Lung (tissue), 17 donors: ENCODE measurements at places on chromosomes 12 and 14. TPM values are rescaled to one million over a fixed set of nuclear protein-coding genes. Genes with fewer than 3 reads are reported as not detected.

Gene GAS2L3
- 10.7 TPM for total RNA-seq

Gene MYO1H
- total RNA-seq, result not detected

Gene PLEKHD1
- not detected for total RNA-seq

Gene NKX2-8
- total RNA-seq, result 0.91 TPM

Gene FGD4
- 35.1 TPM for total RNA-seq

DNA sequence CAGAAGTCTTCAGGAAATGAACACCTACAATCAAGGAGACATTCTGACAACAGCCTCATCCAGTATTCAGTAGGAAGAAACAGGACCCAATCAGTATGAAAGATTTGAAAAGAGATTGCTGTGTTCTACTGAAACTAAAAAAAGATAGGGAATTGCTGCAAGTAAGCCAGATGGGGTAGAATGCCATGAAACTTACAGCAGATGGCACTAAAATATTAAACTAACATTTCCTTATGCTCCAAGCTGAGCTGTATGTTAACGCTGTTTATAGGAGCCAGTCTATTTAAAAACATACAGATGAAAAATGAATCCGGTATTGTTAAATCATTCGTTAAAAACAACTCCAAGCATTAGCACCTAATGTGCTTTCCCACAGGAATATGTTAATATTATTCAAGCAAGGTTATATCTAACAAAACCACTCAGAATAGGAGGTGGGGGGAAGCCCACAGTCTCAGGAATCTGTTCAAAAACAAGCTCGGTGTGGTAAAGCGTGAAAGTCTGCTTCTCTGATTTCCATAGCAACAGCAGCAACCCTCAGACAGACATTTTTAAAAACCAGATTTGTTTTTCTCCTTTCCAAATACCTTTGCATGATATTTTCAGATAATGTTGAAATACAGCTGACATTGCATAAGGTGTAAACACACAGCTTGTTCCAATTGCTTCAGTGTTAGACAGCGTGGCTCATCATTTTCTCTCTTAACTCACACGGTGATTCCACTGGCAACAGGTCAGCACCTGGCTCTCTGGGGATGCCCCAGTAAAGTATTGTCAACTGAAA, 131.4 kb upstream of the CCDC175 start:
- DNase-seq, result peak; percentile 23

- DNase-seq, result no peak
These were observed 44.0 kb upstream of the PLBD1 start for GRCh38 chr12:14611640-14612203.

DNA sequence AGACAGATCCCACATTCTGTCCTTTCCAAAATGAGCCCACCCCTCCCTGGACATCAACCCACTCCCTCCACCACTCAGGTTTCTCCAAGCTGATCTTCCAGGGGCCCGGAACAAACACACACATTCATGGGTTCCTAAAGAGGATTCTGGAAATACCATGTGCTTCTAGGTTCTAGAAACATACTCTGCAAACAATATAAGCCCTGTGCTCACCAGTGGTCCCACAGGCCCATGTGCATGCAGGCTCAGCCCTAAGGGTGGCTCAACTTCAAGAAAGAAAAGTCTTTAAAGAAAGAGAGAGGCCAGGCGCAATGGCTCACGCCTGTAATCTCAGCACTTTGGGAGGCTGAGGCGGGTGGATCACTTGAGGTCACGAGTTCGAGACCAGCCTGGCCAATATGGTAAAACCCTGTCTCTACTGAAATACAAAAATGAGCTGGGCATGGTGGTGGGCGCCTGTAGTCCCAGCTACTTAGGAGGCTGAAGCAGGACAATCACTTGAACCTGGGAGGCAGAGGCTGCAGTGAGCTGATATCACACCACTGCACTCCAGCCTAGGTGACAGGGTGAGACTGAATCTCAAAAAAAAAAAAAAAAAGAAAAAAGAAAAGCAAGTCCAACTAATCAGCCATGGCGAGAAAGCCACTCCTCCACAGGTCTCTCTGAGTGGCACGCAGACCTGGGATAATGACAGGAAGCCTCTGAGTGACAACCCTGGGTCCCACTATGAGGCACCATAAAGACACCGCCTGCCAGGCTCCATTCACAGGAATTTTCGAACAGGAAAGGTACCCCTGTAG, 59.5 kb upstream of the PNMA1 start:
- no peak for DNase-seq

DNA sequence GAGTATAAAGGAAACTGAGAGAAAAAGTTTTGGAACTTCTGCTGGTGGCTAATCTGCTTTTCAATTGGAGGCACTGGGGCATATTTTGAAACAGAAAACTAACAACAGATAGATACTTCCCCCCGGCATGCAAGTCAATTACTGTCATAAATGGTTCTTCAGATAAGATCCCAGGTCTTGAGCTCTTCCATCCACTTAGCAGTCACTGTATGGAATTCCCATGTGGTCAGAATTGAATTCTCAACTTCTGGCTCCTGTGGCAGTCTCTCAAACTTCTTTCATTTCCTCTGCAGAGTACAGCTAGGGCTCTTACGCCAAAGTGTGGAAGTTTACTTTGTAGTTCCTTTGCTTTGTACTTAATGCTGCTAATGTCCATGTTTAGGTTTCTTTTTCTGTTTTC, 452.2 kb downstream of the IPO8 start:
- DNase-seq, result no peak

DNA sequence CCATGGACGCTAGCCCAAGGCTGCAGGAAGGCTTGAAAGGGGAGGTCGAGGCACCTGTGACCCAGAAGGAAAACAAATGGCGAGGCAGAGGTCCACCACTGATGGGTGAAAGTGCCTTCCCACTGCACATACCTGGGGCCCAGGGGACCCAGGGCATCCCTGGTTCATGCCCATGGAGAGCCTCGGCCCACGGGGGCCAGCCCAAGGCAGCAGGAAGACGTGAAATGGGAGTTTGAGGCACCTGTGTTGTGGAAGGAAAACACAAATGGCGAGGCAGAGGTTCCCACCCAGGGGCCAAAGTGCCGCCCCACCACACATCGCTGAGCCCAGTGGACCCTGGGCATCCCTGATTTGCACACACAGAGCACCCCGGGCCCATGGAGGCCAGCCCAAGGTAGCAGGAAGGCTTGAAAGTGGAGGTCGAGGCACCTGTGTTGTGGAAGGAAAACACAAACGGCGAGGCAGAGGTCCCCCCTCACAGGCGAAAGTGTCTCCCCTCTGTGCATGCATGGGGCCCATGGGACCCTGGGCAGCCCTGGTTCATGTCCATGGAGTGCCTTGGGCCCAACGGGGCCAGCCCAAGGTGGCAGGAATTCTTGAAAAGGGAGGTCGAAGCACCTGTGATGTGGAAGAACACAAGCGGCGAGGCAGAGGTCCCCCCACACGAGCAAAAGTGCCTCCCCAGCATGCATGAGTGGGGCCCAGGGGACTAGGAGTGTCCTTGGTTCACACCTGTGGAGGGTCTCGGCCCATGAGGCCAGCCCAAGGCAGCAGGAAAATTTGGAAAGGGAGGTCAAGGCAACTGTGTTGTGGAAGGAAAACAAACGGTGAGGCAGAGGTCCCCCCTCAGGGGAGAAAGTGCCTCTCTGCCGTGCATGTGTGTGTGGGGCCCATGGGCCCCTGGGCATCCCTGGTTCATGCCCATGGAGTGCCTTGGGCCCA, 383.3 kb downstream of the ALG10 start:
- DNase-seq, result no peak

DNA sequence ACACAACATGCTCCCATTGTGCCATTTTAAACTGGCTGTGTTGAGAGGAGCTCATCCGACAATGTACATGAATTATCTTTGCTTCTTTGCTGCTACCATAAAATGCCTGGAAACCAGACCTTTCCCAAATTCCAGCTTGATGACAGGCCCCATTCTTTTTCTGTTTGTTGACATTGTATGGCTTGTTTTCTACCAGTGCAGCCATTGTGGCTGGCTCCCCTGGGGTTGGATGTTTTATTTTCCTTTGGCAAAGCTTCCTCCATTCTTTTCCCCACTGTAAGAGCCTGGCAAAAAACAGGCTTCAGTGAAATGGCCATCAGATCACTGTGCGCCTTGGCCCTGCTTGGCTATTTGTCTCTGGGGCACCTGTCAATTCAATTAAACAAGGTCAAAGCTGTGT, 532.5 kb downstream of the VRK1 start:
- no peak for DNase-seq

- no peak for DNase-seq
These were observed 997 bp downstream of the CYP27B1 start for GRCh38 chr12:57765698-57766463.

DNA sequence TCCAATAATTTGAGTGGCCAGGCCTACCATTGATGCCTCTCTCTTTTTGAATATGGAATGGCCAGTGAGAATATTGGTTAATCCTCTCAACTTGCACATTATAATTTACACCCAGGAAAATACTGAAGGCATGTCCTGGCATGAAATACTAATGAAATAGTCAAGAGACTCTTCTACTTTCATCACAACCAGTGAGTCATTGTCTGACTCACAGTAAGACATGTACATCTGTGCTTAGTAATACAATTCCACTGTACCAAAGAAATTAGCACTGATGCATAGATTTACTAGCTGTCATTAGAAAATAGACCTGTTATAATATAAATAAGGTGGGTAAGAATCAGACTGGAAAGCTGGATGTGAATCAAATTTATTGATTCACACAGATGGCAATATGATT, 31.6 kb downstream of the KCNC2 start:
- no peak for DNase-seq

- DNase-seq, result no peak
These were observed 188.8 kb downstream of the EPS8 start for GRCh38 chr12:15600223-15600935.

GRCh38 chr12:7647071-7647470, 18.6 kb downstream of the APOBEC1 start:
- DNase-seq, result no peak

- DNase-seq, result no peak
These were observed 17.4 kb downstream of the CLEC4C start for GRCh38 chr12:7729746-7730145.

DNA sequence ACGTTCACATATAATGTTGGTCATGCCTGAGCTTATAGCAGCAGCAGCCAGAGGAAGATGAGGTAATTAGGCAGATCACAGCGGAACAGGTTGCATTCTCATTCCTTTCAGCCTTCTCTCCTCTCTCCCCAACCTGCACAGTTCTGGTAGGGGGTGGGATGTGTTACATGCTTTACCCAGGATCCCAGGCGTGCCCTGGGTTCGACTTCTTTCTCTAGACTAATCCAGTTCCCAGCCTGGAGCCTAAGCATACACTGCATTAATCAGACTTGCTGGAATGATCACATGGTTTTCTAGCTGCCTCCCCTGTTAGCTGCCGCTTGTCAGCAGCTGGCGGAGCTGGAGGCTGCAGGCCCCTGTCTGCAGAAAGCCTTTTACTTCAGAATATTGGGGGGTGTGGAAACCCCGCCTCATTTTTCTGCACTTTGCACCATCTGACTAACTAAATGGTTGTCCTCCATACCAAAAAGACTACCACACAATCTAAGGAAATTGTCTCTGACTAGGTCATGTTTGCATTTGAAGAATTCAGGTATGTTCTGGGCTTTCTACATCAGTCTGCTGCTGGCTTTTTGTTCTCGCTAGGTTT, 46.0 kb upstream of the EVL start:
- DNase-seq, result peak; percentile 80

GRCh38 chr14:54650331-54650958, 83.5 kb downstream of the SAMD4A start:
- DNase-seq, result peak; percentile 40

GRCh38 chr14:34628681-34629135, 1.2 kb downstream of the SNX6 start:
- peak; percentile 60 for DNase-seq

- DNase-seq, result no peak
These were observed 150.9 kb upstream of the IGF1 start for GRCh38 chr12:102631274-102631673.

- no peak for DNase-seq
These were observed 10.6 kb downstream of the TMED10 start for GRCh38 chr14:75165586-75166391.

DNA sequence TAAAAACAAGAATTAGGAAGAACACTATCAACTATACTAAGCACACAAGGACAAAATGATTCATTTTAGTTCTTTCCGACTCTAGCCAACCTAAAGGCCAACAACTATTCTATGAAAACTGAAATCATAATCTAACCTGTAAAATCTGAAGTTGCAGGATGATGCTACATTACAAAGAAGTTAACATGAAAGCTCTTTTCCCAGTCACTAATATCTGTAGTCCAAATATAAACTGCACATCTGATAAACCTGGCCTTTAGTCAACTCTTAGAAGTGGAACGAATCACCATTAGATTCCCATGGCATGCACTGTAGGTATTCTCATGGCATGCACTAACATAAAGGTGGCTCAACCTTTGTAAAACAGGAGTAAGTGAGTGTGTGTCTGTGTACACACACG, 41.7 kb downstream of the BLTP3B start:
- no peak for DNase-seq

- peak; percentile 32 for DNase-seq
These were observed 15.0 kb upstream of the MDM2 start for GRCh38 chr12:68792952-68793351.

DNA sequence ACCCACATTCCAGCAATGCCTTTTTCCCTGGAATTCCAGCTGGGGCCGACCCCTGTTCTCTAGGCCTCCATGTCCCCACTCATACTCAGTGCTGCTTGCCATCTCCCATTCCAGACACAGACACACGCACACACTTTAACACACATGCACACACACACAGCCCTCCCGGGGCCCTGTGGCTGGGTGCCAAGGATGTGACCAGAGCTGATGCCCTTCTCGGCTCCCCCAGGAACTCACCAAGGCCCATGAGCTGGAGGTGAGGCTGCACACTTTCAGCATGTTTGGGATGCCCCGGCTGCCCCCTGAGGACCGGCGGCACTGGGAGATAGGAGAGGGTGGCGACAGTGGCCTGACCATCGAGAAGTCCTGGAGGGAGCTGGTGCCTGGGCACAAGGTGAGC, 4.3 kb downstream of the PLEKHG6 start:
- DNase-seq, result no peak

DNA sequence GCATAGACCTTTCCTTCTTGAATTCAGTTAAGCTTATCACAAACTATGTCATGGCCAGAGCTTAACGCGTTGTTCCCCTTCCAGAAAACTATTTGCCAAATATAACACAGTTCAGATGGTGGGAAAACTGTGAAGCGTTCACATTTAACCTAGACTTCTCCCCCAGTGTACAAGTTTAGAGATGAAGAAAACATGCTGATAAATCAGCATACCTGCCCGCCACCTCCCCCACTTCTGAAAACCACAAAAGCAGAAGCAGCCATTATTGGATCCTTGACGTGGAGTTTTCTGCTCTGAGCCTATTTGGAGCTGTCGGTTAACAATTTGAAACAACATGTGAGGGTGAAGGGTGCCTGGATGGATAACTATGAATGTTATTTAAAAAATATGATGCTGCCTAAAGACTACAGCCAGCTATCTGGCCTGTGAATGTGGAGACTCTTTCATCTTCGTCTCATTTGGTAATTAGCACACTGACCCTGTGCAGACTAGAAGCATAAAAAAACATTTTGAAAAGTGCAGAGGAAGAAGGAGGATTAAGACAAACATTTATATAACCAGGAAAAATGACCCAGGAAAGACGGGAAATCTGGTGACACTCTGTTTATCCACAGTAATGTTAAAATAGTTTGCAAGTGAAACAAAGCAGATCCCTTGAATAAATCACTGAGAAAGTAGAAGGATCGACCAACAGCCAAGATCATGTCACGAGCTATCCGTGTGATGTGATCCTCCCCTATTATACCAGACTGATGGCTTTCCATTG, 408.2 kb downstream of the AEBP2 start:
- DNase-seq, result peak; percentile 91

- DNase-seq, result no peak
These were observed 182.9 kb upstream of the GRIN2B start for GRCh38 chr12:14164266-14164665.

- peak; percentile 28 for DNase-seq
These were observed 113.9 kb downstream of the NDUFA12 start for GRCh38 chr12:94889445-94890210.

GRCh38 chr14:103509864-103510723, 12.5 kb downstream of the CKB start:
- DNase-seq, result no peak
